ENCODE measurements at places on chromosomes 6 and 20.

DNA sequence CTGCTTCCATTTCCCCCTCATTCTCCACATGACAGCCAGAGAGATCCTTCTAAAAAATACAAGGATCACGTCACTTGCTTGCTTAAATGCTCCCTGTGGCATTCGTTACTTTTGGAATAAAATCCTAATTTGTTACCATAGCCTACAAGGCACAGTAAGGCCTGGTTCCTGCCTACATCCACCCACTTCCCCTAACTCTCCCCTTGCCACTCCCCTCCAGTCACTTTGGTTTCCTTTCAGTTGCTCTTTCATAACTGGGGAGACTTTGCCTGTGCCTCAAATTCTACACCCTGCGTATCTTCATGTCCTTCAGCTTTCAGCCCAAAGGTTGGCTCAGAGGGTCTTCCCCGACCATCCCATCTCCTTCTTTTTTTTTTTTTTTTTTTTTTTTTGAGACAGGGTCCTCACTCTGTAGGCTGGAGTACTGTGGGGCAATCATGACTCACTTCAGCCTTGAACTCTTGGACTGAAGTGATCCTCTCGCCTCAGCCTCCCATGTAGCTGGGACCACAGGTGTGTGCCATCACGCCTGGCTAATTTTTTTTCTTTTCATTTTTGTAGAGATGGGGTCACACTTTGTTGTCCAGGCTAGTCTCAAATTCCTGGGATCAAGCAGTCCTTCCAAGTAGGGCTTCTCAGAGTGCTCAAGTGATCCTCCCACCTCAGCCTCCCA, 12.5 kb downstream of the ID1 start:
- no peak for DNase-seq

- no peak for DNase-seq
Measured at GRCh38 chr6:62612471-62612870, 326.4 kb upstream of the KHDRBS2 start.

GRCh38 chr6:156771047-156771446, 6.1 kb upstream of the ARID1B start:
- DNase-seq = no peak

DNA sequence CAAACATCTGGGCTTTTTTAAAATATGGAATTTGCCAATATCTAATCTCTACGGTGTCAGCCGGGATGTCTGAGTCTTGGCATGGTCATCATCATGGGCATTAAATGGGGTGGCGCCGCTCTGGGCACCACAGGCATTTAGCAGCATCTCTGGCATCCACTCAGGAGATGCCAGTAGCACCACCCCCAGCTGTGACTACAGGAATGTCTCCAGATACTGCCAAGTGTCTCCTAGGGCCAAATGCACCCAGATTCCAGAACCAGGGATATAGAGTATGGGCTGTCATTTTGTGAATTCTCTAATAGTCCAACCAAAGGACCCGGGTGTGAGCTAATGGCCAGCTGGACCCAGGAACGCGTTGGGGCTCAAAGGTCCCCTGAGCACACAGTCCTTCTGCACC, 361.0 kb downstream of the TAF4 start:
- no peak for DNase-seq

DNA sequence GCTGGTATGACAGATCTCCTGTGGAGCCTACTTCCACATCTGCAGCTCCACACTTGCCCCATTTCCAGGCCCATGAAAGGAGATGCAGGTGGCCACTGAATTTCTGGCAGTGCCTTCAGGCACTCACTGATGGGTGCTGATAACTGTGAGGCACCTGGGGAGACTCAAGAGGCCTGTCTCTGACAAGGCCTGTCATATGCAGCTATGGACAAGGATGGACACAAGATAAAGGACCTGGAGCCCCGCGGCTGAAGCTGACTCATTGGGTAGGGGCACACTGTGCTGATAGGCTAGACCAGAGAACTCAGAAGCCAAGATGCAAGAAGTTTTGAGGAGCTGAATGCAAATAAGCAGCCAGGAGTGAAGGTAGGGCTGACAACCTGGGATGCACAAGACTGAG, 81.0 kb upstream of the LRFN2 start:
- no peak for DNase-seq

DNA sequence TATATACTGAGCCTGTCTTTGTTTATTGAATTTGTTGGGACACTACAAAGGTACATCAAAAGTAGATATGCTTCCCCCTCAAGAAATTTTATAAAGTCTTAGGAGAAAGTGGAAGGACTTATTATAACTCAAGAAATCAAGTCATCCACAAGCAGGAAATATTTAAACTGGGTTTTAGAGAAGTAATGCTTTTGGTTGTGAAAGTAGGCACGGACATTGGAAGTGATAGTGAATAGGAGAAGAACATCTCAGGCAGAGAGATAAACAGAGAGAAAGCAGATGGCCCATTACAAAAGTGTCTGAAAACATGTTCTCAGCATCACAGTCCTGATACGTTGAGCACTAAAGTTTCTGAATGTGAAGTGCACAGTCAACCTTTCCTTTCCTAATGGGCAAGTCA, 415.6 kb upstream of the RNF217 start:
- DNase-seq = no peak
